ENCODE measurements at places on chromosomes 1 and 21.
A peak's percentile ranks its signal among the peaks of the same experiment; 100 is the strongest.

- peak; percentile 70 for DNase-seq
These were observed 64.8 kb downstream of the PRDM2 start for GRCh38 chr1:13764588-13765332.

DNA sequence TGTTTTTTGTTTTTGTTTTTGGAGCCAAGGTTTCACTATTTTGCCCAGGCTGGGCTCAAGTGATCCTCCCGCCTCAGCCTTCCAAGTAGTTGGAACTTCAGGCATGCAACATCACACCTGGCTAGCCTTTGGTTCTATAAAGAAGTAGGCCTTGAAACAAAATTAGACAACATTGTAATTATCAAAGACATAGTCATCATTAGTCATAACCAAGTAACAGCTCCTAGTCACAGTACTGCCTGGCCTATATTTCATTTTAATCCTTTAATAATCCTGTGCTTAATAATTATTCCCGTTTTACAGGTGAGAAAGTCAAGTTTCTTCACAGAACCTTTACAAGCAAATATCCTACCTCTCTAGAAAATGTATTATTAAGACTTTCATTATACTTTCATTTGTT, 52.3 kb upstream of the TBX15 start:
- DNase-seq = no peak

GRCh38 chr1:40703316-40703715, 11.8 kb downstream of the NFYC start:
- DNase-seq = no peak

GRCh38 chr1:106249365-106249764, 807.1 kb upstream of the PRMT6 start:
- DNase-seq = no peak

GRCh38 chr1:67919274-67920072, 86.2 kb upstream of the GNG12 start:
- DNase-seq = no peak

GRCh38 chr1:166905136-166905535, 29.1 kb upstream of the TADA1 start:
- peak; percentile 85 for DNase-seq

Measured in muscle of leg (tissue), 16 donors.